Suppressor macrophage treated with lipopolysaccharide for 1 hour (primary cell): ENCODE measurements at places on chromosomes 6 and 20.

- DNase-seq, result no peak
These were observed 17.5 kb upstream of the CHRNA4 start for GRCh38 chr20:63378626-63379025.

- peak; percentile 39 for DNase-seq
These were observed 52.8 kb upstream of the MPC1 start for GRCh38 chr6:166435574-166435973.

- no peak for DNase-seq
These were observed 48.5 kb downstream of the TNFRSF21 start for GRCh38 chr6:47261191-47261590.

DNA sequence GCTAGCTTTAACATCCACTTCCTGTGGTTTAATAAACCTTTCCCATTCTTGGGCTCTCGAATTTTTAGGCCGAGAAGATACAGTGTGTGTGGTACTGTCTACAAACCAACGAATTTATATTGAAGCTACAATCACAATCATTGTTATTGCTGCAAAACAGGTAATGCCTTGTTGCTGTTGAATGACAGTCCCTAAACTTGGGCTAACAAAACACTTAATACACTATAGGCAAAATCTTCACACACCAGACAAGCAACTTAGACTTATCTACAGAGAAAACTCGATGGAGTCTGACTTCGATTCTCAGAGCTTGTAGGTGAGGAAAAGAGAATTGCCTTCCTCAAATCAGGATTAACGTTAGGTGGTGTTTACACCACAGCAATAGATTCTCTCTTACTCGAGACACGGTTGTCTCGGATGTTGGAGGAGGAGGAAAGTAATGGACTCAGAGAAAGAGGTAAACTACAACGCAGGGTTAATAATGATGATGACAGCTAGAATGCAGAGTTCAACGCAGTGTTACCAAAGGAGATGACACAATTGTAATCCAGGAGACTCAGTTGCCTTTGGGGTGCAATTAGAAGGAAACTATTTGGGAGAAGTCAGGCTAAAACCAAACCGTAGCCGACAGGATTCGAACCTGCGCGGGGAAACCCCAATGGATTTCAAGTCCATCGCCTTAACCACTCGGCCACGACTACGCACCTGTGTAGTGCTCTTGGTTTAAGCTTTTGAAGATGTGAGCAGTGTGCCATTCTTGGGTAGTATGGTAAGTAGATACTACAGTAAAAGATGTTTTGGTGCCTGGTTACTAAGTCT lies 32.5 kb upstream of the ZNF184 start:
- DNase-seq, result no peak

GRCh38 chr20:62054451-62054953 lies 11.2 kb downstream of the TAF4 start:
- no peak for DNase-seq

GRCh38 chr6:6925391-6926164 lies 182.2 kb upstream of the RREB1 start:
- no peak for DNase-seq

DNA sequence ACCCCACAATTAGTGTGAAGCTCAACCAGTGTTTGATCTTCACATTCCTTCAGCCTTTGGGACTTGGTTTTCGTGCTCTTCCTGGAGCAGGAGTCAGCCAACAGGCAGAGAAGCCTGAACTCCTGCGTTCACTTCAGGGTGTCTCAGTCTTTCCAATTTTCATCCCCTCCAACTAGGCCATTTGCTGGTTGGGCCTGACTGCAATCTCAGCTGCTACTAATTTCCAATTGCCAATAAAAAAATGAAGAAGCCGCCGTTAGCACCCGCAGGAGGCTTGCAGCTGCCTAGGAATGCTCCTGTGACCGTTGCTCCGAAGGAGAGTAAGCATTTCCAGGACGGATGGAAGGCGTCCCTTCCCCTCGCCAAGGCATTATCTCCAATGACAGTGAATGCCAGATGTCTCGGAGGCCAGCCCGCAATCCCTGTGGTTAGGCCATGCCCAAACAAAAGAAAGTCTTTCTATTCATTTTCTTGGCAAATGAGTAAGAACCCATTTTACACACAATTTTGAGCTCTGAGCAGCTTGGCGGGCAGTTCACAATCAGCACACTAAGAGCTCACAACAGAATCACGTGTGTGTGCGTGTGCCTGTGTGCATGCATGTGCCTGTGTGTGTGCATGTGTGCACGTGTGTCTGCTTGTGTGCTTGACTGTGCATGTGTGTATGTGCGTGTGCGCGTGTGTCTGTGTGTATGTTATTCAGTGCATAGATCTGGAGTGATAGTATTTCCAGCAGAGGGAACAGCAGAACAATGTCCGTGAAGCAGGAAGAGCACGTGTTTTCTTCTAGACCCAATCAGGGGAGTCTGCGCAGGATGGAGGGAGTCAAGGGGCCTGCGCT lies 301.2 kb downstream of the SMOC2 start:
- DNase-seq, result no peak

- DNase-seq, result no peak
These were observed 62.0 kb downstream of the IL22RA2 start for GRCh38 chr6:137111296-137112066.

DNA sequence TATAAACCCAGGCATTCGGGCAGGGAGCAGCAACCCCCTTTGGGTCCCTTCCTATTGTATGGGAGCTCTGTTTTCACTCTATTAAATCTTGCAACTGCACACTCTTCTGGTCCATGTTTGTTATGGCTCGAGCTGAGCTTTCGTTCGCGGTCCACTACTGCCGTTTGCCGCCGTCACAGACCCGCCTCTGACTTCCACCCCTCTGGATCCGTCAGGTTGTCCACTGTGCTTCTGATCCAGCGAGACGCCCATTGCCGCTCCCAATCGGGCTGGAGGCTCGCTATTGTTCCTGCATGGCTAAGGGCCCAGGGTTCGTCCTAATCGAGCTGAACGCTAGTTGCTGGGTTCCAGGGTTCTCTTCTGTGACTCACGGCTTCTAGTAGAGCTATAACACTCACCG lies 111.3 kb downstream of the TMEM170B start:
- no peak for DNase-seq

GRCh38 chr6:132458887-132459604 lies 53.9 kb downstream of the STX7 start:
- no peak for DNase-seq

GRCh38 chr20:51506527-51507215 lies 35.8 kb downstream of the NFATC2 start:
- DNase-seq, result no peak

DNA sequence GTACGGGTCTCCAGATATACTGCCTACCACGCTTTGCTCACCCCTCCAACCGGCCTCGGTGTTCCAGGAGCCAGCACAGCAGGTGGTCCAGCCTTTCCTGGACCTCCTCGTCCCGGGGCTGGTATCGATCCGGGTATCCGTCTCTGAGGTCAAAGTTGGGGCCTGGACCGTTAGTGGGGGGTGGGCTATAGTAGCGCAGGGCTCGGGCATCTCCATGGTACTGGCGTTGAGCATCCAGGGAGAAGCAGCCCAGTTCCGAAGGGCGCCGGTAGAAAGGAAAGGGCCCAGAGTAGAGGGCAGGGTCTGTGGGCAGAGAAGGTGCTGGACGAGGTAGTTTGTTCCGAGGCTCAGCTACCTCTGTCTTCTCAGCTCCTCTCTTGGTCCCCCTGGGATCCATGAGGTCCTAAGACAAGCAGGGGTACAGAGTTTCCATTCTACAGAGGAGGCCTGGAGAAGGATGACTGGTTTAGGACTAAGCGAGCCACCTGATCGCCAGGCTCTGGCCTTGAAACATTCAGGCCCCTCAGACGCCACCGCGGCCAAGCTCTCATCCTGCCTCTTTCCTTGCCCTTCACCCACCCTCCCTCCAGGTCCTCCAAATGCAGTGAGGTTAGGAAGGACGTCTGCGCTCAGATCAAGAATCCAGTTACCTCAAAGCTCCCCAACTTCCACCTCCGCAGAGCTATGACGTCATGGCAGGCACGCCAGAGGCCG lies 502 bp downstream of the DXO start:
- DNase-seq, result no peak

GRCh38 chr6:34138191-34138590 lies 7.7 kb downstream of the GRM4 start:
- DNase-seq, result no peak

- DNase-seq, result no peak
These were observed 618.0 kb upstream of the FLRT3 start for GRCh38 chr20:14955399-14955798.

GRCh38 chr6:128569732-128570679 lies 49.6 kb upstream of the PTPRK start:
- no peak for DNase-seq

DNA sequence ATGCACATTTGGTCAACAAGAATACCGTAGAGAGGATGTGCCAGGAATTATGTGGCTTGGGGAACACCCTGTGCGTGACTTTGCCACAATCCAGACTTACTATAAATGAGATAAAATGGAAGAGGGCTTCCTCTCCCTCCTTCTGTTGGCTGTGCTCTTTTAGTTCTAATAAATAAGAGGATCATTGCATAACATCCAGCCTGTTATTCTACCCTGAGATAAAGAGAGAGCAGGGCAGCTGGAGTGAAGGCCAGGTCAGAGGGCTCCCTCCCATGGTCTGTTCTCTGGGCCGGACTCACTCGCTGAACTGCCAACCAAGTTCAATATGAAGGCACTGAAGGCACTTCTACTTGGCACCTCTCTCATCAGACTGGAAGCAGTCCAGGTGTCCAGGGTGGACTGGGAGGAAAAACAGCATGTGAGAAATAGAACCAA lies 91.7 kb downstream of the MTFR2 start:
- no peak for DNase-seq

GRCh38 chr6:46235242-46235641 lies 64.5 kb upstream of the ENPP5 start:
- no peak for DNase-seq

- peak; percentile 39 for DNase-seq
These were observed 84.5 kb downstream of the JARID2 start for GRCh38 chr6:15330174-15330944.

- no peak for DNase-seq
These were observed 59.1 kb downstream of the EZR start for GRCh38 chr6:158759966-158760617.

- no peak for DNase-seq
These were observed 111.1 kb downstream of the DLL1 start for GRCh38 chr6:170179616-170180324.

DNA sequence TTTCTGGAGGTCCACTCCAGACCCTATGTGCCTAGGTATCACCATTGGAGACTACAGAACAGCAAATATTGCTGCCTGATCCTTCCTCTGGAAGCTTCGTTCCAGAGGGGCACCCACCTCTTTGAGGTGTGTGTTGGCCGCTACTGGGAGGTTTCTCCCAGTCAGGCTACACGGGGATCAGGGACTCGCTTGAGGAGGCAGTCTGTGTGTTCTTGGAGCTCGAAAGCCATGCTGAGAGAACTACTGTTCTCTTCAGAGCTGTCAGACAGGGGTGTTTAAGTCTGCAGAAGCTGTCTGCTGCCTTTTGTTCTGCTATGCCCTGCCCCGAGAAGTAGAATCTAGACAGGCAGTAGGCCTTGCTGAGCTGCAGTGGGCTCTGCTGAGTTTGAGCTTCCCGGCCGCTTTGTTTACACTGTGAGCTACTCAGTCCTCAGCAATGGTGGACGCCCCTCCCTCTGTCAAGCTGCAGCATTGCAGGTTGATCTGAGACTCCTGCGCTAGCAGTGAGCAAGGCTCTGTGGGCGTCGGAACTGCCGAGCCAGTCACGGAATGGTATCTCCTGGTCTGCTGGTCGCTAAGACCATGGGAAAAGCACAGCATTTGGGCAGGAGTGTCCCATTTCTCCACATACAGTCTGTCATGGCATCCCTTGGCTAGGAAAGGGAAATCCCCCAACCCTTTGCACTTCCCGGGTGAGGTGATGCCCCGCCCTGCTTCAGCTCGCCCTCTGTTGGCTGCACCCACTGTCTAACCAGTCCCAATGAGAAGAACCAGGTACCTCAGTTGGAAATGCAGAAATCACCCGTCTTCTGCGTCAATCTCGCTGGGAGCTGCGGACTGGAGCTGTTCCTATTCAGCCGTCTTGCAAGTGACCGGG lies 32.5 kb upstream of the ASCC3 start:
- no peak for DNase-seq

- no peak for DNase-seq
These were observed 86.6 kb upstream of the BMP2 start for GRCh38 chr20:6680854-6681253.
